Ascending aorta (tissue), 2 donors: ENCODE measurements at places on chromosomes 6 and 20. TPM values are rescaled to one million over a fixed set of nuclear protein-coding genes. Genes with fewer than 3 reads are reported as not detected.

DNA sequence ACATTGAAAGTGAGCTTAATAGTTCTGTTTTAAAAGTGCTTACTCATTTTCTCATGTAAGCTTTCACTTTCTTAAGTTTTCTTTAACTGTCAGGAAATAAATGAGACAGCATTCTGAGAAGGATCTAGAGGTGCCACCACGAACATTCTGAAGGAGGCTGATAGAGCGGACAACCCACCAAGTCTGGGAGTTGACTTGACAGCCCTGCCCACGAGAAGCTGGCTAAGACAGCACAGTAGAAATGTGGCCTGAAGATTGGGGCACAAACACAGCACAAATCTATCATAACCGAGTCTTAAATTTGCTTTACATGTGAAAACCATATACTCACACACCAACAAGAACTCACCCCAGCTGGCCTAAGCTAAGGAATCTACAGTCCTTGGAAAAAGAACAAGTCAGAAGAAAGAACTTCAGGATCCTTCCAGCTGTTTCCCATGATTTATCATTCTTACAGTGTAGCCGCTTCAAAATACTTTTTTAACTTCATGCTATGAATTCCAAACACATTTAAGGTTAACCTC is 144.2 kb upstream of the TNFAIP3 start:
- no peak for DNase-seq

- DNase-seq = no peak
Observed at GRCh38 chr6:112600168-112600567, 253.0 kb downstream of the RFPL4B start.

- no peak for DNase-seq
Observed at GRCh38 chr20:19697415-19697814, 60.6 kb upstream of the RIN2 start.

- no peak for DNase-seq
Observed at GRCh38 chr6:89385846-89386245, 26.2 kb downstream of the RRAGD start.

DNA sequence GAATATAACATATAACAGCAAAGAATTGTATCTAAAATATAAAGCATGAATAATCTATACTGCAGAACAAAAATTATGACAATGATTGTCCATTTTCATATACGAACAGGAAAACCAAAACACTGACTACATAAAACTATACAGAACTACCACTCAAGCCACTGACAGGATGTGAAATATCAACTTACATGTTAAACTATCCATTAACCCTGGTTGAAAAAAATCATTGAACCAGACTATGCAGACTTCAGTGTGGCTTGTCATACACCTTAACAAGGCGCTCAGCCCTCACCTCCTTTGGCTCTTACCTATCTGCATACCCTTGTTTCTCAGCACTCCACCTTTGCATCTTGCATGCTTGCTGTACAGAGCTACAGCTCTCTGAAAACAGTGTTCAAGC is 34.9 kb downstream of the ASCC3 start:
- DNase-seq = no peak

- no peak for DNase-seq
Observed at GRCh38 chr6:137491478-137491877, 2.7 kb downstream of the OLIG3 start.

- DNase-seq = no peak
Observed at GRCh38 chr20:58894652-58895447, 42.3 kb downstream of the GNAS start.

- DNase-seq = no peak
Observed at GRCh38 chr6:82022614-82023129, 224.9 kb downstream of the IBTK start.

DNA sequence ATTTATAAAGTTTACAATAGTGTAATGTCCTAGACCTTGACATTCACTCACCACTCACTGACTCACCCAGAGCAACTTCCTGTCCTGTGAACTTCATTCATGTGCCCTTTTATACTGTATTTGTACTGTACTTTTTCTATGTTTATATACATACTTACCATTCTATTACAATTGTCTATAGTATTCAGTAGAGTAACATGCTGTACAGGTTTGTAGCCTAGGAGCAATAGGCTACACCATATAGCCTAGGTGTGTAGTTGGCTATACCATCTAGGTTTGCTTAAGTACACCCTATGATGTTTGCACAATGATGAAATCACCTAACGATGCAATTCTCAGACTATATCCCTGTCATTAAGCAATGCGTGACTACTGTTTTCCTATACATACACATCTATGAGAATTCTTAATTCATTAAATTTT is 17.5 kb downstream of the EDEM2 start:
- no peak for DNase-seq

DNA sequence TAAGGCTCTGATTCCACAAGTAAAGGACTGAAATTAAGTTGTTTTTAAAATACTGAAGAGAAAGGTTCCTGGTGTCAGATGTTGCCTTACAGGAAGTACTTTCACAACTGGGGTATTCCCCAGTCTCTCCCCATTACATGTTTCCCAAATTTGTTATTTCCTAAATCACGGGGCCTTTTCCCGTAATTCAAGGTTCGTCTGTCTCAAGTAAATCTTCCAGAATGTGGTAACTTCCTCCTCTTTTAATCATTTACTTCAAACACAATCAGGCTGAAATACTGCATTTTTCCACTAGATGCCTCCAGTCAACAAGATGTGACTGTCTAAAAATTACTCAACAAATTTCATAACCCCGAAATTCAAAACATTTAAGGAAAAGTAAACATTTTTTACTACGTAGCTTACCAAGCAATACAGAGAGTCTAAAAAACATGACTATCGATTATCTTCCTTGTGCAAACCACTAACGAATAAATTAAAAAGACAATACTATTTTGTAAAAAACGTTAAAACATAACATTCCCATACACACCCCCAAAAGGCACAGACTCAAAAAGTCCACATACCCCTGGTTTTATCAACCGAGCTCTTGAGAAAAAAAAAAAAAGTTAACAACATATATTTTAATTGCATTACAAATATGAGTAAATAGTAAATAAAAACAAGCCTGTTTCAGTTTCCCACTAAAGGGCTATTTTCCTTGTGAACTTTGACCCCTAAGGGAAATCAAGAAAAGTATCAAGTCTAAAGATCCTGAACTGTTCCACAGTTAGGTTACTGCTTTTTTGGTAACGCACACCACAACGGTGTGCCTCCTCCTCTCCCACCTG is 1.7 kb downstream of the SOD2 start:
- no peak for DNase-seq

GRCh38 chr6:13463328-13463717 is 24.1 kb downstream of the GFOD1 start:
- DNase-seq = no peak

- DNase-seq = no peak
Observed at GRCh38 chr6:105077596-105078385, 102.0 kb downstream of the POPDC3 start.

DNA sequence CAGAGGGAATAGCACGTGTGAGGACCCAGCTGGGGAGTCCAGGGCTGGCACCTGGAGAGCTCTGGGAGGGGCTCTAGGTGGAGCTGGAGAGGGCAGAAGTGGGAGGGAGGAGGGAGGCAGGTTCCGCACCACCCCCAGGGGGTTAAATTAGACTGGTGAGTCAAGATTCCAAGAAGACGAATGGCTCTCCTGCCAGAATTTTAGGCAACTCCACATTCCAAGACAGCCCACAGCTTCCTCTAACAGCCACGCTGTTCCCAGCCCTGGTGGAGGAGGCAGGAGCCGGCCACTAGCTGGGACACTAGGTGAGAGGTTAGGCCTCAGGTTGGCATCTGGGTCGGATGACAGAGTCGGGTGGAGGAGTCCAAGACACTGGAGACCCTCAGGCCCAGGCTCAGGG is 60.2 kb downstream of the TFAP2C start:
- no peak for DNase-seq

GRCh38 chr6:3119040-3119723 is 671 bp downstream of the BPHL start:
- DNase-seq = no peak

- DNase-seq = no peak
Observed at GRCh38 chr6:130912434-130912833, 85.2 kb downstream of the SMLR1 start.

GRCh38 chr20:11155156-11155756 is 481.5 kb upstream of the JAG1 start:
- DNase-seq = no peak

DNA sequence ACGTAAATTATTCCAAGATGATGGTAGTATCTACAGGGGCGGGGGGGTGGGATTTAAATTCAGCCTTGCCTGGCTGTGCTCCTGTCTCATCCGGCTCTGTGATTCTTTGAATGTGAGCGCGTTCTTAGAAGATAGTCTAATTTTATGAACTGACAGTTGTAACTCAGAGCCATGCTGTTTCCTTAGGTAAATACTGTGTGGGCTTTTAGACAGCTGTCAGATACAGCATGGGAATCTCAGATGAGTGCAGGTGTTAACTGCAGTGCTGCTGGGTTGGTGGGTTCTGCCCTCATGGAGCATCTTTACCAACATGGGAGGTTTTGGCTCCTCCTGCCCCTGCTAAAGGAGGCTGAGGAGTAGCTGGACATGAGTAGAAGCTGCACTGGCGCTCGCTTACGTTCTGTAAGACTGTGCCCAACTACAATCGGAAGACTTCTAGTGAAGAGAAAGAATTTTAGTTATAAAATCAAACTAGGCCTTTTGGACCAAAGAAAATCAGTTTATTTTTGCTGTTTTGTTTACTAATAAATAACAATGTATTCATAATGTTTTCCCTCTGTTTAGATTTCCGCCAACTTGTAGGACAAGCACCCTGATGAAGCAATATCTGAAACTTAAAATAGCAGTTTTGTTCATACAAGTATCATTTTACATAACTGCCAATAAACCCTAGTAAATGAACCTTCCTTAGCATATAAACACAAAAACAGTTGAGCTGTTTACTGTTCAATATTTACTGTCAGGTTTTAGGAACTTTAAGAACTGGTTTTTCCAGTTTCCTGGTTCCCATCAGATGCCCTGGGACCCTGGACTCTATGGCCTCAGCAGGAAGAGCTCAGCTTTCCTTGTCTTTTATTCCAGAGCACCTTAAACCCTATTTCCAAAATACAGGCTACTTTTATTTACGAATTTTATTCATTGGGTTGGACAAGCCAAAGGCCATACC is 66.1 kb downstream of the FAM120B start:
- DNase-seq = no peak

- DNase-seq = no peak
Observed at GRCh38 chr6:83862776-83863471, 3.4 kb downstream of the CYB5R4 start.

DNA sequence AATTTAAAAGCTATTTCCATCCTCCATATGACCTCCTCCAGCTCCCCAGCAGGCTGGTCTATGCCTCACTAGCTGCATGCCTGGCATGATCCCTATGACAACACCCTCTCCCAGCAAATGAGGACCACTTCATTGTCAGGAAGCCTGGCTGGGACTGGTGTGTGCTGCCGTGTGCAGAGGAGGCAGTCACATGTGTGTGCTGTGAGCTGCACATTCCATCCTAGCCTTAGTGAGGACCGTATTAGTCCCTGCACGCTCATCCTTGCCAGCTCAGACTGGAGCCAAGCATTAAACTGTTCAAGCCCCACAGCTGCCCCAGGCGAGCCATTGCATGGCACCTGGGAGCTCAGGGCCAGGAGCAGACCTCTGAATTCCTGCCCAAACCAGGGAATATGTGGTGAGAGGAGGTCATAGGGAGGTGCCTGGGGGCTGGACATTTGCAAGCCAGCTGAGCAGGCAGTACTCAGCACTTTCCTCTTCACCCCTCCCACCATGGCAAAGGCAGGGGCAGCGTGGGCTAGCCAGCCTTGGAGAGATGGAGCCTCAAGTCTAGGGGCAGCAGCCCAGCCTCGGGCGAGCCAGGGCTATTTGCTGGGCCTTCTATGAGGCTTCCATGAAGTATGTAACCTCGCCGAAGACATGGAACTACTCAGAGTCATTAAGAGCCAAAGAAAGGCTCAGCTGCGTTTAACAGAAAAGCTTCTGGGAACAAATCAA is 8.7 kb upstream of the CCN5 start:
- DNase-seq = peak; percentile 94

GRCh38 chr20:62935968-62936585 is 1.9 kb upstream of the GID8 start:
- DNase-seq = no peak

GRCh38 chr20:5621305-5621704 is 128.9 kb upstream of the SHLD1 start:
- DNase-seq = no peak

- DNase-seq = no peak
Observed at GRCh38 chr6:61679625-61680024, 606.4 kb downstream of the KHDRBS2 start.

DNA sequence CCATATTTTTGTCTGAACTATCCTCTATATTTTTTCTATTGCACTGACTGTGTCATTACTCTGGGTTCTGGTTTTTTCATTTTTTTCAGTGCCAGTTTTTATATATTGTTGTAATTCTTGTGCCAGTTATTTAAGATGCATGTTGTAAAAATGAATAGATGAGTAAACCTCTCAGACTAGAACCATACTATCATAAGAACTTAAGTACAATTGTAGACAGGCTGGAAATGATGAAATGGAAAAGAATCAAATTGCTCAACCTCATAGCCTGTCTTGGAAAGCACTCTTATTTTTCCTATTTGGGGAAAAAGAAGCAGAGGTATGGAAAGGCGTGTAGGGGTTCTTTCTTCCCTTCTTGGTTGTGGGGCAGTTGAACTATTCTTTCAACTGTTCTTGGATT is 30.2 kb downstream of the PANK2 start:
- no peak for DNase-seq

GRCh38 chr6:167401525-167402194 is 76.8 kb downstream of the TTLL2 start:
- no peak for DNase-seq

- DNase-seq = no peak
Observed at GRCh38 chr20:36303020-36303595, 3.0 kb upstream of the DLGAP4 start.

DNA sequence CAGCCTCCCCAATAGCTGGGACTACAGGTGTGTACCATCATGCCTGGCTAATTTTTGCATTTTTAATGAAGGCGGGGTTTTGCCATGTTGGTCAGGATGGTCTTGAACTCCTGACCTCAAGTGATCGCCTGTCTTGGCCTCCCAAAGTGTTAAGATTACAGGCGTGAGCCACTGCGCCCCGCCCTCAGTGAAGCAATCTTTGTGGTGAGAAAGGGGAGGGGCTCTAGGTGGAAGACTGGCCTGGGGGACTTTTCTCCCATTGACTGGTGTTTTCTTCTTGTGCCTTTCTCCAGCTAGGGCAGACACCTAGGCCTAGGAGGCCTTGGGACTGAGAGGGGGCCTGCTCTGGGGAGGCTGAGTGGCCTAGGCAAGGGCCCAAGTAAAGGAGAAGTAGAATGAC is 84.1 kb downstream of the DNAAF9 start:
- DNase-seq = no peak

GRCh38 chr6:159315562-159315961 is 146.4 kb downstream of the FNDC1 start:
- DNase-seq = no peak

TGM3 gene
- not detected for total RNA-seq

TTK gene
- total RNA-seq = not detected

BTNL2 gene
- not detected for total RNA-seq

RCAN2 gene
- total RNA-seq = 83.4 TPM

ABCF1 gene
- 36.6 TPM for total RNA-seq

GSTA3 gene
- total RNA-seq = not detected

NHLRC1 gene
- 0.32 TPM for total RNA-seq

TFAP2C gene
- 4.9 TPM for total RNA-seq

RAET1L gene
- not detected for total RNA-seq

IMPG1 gene
- not detected for total RNA-seq

PACRG gene
- not detected for total RNA-seq

PSORS1C2 gene
- 5.2 TPM for total RNA-seq
